NCI-H1694 treated with DMSO at 0.1 percent for 48 hours (cell line): ENCODE measurements at places on chromosomes 3 and 15.

DNA sequence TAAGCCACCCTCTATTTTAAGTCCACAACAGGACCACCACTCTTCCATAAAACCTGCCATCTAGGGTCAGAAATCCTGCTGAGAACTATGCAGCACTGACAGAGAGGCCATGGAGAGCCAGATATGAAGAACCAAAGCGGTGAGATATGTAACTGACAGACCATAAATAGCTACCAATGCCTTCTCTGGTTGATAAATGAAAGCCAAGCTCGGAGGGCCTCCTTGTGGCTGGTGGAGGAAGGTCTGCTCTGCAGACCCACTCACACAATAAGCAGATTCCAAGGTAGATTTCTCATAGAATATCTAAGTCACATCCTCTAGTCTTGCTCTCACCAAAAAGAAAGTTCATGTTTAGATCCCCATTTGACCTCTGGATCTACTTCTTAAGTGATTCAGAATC lies 38.9 kb downstream of the RYK start:
- peak; percentile 24 for DNase-seq

DNA sequence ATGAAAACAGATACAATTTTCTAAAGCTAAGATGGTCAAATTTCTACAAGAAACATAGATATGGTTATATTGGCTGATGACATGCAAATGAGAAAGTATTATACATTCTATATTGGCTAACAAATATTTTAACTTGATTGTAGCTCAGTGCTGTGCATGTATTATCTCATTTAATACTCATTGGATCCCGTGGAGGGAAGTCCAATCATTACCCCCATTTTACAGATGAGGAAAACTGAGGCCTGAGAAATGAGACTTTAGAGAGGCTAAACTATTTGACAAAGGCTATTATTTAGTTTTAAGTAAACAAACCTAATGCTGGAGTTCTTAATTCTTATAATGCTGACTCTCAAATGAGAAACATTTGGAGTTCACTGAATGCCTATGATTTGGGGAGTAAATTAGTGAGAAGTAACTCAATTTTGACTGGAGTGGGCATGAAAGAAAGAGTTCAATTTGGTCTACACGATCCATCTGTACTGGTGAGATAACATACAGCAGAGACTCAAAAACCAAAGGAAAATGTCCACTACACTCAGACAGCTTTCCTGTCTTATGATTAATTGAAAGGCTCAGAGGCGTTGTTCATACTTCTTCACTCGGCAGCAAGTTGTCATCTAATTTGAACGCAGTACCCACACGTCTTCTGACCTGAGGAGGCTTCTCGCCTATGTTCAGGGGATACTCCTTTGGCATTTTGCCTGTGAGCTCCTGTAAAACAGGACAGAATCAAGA lies 72.2 kb upstream of the LMOD3 start:
- DNase-seq: no peak

DNA sequence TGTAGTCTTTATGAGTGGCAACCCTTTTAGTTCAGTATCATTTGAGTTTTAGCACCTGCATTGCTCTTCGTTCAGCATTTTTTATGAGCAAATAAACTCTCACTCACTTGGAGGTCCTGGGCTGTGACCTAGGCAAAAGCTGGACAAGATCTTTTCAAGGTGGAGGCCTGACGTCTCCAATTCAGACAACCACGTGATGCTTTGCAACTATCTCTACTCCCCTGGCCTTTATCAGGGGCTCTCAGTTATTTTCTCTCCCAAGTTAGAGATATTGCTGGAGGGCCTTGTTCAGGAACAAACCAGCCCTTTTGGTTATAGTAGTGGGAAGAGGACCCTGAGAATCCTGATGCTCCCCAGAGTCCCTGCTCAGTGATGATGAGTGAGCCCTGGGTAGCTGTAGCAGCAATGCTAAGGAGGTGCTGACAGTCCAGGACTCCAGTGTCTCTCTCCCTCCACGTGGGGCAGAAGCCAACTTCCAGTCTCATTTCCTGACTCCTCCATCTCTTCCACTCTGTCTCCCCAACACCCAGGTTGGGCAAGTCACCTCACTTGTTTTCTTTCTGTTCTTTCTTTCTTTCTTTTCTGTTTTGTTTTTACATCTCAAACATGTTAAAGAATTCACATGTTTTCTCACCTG lies 30.4 kb downstream of the HAPLN3 start:
- no peak for DNase-seq

DNA sequence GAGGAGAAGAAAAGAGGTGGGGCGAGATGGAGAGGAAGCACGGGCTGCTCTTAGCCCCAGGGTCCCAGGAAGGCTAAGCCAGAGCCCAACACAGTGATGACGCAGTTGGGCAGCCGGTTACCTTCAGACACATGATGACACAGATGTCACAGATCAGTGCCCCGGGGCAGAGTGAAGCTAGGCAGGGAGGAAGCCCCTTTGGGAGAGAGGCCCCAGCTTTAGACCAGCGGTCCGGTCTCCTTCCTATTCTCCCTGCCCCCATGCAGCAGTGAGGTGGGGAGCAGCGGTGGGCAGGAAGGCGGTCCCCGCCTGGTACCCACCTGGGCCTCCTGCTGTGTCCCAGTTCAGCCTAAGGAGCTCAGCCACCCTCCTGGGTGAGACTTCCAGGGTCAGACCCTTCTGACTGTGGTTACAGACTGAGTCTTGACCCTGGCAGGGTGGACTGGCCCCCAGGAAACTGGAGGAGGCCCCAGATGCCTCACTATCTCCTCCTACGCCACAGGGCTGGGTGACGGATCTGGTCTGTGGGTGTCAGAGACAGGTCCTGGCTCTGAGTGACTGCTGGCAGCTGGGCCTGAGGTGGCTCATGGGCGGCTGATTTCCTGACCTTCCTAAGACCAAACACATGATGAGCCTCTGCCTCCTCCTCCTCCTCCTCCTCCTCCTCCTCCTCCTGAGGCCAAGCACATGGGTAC lies 38.8 kb upstream of the LINGO1 start:
- DNase-seq: no peak

DNA sequence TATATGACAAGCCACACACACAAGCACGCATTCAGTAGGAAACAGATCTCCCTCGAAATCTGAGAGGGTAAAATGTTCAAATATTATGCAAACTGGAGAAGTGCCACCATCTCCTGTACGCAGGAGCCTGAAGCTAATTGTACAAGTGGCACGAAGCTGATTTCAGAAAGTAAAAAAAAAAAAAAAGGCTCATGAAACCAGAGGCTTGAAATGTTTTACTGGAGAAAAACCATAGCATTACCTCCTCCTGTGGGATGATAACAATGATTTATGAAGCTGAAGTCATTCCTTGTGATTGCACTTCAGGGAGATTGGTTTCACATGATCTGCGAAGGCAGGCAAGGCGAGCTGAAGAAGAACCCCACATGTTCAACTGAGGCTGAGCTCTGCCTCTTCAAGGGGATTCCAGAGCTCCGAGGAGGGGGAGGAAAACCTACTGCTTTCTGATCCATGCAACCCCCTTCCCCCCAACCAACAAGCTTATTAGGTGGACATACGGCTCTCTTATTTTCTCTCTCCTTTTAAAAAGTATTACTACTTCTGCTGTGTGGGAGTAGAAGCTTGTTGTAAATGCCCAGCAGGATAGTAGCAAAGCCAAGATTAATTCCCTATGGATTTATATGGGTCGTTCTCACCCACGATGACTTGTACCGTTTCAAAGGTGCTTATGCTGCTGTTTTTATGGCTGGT lies 101.1 kb downstream of the GREM1 start:
- no peak for DNase-seq

GRCh38 chr15:65979316-65979715 lies 110.0 kb downstream of the RAB11A start:
- DNase-seq: no peak
